ENCODE measurements at places on chromosomes 5 and 9.
A peak's percentile ranks its signal among the peaks of the same experiment; 100 is the strongest.

DNA sequence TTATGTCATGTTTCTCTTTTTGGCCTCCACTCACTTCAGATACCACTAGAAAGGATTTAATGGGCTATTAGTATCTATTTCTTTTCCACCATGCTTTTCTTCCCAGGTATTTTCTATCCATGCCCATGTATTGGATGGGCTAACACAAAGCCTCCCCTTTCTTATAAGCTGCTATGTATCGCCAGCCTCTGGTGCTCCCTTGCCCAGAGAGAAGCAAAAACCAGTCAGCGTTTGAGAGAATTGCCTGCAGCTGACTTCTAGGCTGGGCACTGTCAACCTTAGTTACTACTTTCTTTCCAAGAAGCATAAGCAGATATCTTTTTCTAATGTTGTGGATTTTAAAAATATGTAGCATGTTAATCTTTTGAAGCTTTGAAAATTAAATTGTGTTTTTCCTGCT, 30.2 kb upstream of the HSPB3 start:
- no peaks in the 10 kb centered on the region for H3K27me3 ChIP-seq
- no peak overlapping the region for H3K4me3 ChIP-seq
- H3K27ac ChIP-seq = no peak overlapping the region
- H3K36me3 ChIP-seq = no peaks in the 10 kb centered on the region
- no peaks in the 10 kb centered on the region for H3K4me1 ChIP-seq
- DNase-seq = no peak

DNA sequence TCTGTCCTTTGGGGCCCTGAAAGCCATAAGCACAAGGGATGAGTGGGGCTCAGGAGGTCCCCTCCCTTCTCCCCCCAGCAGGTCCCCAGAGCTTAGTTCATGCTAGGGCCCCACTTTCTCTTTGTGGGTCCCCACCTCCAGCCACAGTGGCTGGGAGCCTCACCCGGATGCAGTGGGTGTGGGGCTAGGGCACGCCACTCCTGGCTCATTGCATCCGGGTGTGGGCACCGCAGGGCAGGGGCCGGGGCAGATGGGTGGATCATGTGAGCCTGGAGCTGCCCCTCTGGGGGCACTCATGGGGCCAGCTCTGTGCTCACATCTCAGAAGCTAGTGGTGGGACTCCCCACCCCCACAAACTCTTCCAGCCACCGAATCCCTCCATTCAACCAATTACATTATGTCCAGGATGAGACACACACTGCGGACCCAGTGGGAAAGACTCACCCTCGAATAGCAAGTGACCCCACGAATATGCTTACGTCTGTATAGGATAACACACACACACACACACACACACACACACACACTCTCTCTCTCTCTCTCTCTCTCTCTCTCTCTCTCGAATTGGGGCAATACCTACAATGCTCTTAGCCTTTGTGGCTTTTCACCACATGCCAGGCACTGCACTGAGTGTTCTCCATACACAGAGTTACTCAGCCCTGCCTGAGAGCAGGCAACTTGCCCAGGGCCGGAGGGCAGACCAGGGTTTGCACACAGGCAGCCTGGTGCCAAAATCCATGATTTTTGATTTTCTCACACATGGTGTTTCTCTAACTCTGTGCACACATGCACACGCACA, 16.8 kb upstream of the PHYKPL start:
- no peak overlapping the region for H3K4me3 ChIP-seq
- no peaks in the 10 kb centered on the region for H3K4me1 ChIP-seq
- H3K36me3 ChIP-seq = no peaks in the 10 kb centered on the region
- no peak overlapping the region for H3K27ac ChIP-seq
- DNase-seq = no peak
- no peaks in the 10 kb centered on the region for H3K27me3 ChIP-seq

- H3K27ac ChIP-seq = no peak overlapping the region
- no peaks in the 10 kb centered on the region for H3K4me1 ChIP-seq
- H3K36me3 ChIP-seq = no peaks in the 10 kb centered on the region
- DNase-seq = no peak
- no peaks in the 10 kb centered on the region for H3K27me3 ChIP-seq
- H3K4me3 ChIP-seq = no peak overlapping the region
These were observed 159.9 kb downstream of the MAN2A1 start for GRCh38 chr5:109849478-109850088.

- H3K4me1 ChIP-seq = no peaks in the 10 kb centered on the region
- no peak for DNase-seq
- no peaks in the 10 kb centered on the region for H3K36me3 ChIP-seq
- no peaks in the 10 kb centered on the region for H3K27me3 ChIP-seq
These were observed 6.1 kb upstream of the RNF183 start for GRCh38 chr9:113309204-113309813.

DNA sequence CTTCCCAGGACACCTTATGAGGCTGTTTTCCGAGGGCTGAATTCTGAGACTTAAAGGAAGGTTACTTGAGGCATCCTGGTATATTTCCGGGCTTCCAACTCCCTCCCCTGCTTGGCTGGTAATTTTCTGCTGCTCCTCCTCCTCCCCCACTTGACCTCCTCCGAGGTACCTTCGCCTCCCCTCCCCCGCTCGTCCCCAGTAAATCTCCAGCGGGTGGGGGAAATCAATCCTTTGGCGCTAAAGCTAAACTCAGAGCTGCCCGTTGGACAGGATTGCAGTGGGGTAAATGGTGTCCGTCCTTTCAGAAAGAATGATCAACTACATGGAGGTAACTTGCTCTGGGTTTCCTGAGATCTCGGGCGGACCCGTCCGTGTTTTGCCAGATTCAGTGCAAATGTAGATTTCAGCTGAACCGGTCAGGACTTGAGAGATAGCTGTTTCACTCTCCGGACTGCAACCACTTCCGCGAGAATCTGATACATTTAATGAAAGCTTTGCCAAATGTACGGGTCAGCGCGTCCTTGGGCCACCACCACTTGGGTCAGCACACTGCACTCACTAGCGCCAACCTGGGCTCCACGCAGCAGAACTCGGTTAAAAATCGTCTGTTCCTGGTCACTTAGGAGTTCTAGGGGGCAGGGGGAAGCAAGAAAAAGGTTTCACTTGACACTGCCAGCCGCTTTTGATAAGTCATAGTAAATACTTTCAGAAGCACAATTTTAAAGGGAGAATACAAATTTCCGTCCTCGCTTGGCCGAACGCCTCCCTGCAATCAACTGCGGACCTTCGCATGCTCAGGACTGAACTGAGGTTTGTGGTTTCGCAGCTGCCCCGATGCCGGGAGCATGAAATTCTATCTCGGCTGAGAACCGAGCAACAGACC, 4.6 kb upstream of the ISL1 start:
- peaks cover 6% of the 10 kb centered on the region for H3K4me1 ChIP-seq
- no peaks in the 10 kb centered on the region for H3K27me3 ChIP-seq
- H3K4me3 ChIP-seq = no peak overlapping the region
- no peak overlapping the region for H3K27ac ChIP-seq

DNA sequence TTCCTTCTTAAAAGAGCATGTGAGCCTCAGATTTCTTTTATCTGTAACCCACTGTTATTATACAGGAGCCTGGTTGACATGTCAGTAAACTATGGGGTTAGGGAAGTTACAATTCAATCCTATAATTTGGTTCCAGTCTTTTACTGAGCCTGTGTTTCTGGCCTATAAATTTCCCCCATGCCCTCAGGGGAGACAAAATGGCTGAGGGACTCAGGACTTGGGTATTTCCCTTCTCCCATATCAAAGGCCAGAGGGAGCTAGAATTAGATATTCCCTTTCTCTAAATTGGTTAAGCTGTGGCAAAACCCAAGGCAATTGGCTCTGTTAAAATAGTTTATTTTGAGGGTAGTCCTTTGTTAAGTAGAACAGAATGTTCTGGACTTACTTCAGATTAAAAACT, 823.2 kb downstream of the TLE1 start:
- no peak overlapping the region for H3K27ac ChIP-seq
- no peak for DNase-seq
- no peak overlapping the region for H3K4me3 ChIP-seq

GRCh38 chr5:159628703-159629102, 287.6 kb upstream of the ADRA1B start:
- H3K4me1 ChIP-seq = no peaks in the 10 kb centered on the region
- DNase-seq = no peak
- no peaks in the 10 kb centered on the region for H3K36me3 ChIP-seq
- no peak overlapping the region for H3K27ac ChIP-seq
- no peak overlapping the region for H3K4me3 ChIP-seq

DNA sequence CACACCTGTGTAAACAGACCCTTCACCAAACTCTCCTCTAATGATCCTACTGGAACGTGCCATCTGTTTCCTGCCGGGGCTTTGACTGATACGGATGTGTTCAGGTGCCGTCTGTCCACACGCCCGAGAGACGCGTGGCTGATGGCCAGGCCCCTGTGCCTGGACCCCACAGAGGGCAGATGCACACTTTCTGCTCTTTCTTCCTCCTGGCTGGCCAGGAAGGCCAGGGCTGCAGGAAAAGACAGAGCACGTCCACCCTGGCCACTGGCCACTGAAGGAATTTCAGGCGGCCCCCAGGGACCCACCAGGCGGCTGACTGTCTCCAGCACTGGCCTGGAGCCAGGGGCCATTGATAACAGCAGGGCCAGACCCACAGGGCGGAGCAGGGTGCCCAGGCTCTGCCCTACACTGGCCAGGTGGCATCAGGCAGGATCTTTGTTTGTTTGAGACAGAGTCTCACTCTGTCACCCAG, 3.6 kb upstream of the ENG start:
- H3K36me3 ChIP-seq = no peaks in the 10 kb centered on the region
- peak overlapping the region; percentile 83 for H3K27ac ChIP-seq
- no peaks in the 10 kb centered on the region for H3K27me3 ChIP-seq
- DNase-seq = no peak
- H3K4me1 ChIP-seq = peaks cover 43% of the 10 kb centered on the region

- no peaks in the 10 kb centered on the region for H3K36me3 ChIP-seq
- H3K27ac ChIP-seq = no peak overlapping the region
- no peak overlapping the region for H3K4me3 ChIP-seq
- peaks cover 5% of the 10 kb centered on the region for H3K4me1 ChIP-seq
These were observed 78.4 kb downstream of the GLDC start for GRCh38 chr9:6567140-6567591.

- no peak for DNase-seq
- no peaks in the 10 kb centered on the region for H3K4me1 ChIP-seq
- H3K27me3 ChIP-seq = no peaks in the 10 kb centered on the region
- no peak overlapping the region for H3K4me3 ChIP-seq
- H3K27ac ChIP-seq = no peak overlapping the region
- H3K36me3 ChIP-seq = no peaks in the 10 kb centered on the region
These were observed 24.7 kb upstream of the LNPEP start for GRCh38 chr5:96911139-96911538.
